ENCODE measurements at places on chromosomes 1 and 21.

DNA sequence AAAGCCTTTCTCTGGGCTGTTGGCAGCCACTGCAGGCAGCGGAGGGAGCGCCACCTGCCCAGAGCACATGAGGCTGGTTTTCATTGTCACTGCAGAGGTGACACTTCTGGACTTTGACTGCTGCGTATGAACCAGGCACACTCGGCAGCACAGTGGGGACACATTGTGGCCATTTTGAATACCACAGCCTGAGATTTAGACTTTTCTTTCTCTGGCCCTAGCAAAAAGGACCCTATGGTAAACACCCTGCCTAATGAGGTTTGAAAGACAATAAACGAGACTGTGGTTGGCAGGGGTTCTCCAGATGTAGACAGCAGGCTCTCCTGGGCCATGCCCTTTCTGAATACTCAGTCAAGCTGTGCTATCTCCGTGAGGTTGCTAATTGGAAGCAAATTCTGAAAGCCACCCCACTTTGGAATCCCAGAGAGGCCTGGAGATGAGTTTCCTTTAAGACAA, 12.0 kb upstream of the KCNE2 start:
- peak; percentile 25 for DNase-seq

GRCh38 chr21:31347435-31348032, 3.5 kb upstream of the TIAM1 start:
- DNase-seq: no peak

- DNase-seq: no peak
Measured at GRCh38 chr1:2502210-2502609, 24.2 kb downstream of the PANK4 start.

DNA sequence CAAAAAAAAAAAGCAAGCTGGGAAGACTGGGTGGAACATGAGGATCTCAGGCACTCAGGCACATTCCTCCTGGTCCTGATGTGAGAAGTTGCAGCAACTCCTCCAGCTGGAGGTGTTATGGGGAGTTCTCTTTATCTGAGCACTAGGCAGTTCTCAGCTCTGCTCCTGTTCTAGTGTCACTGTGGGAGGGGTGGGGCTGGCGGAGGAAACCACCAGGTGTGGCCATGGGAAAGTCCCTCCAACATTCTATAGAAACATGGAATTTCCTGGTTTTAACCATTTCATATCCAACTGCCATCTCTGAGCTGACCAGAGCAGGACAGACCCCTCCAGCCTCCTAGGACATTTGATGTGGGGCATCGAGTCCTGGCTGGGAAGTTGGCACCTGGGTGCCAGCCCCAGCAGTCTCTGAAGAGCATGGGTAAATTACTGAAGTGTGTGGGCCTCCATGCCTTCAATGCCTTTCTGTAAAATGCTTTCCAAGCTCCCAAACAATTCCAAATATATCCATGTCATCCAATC, 804 bp upstream of the IKBKE start:
- no peak for DNase-seq

GRCh38 chr21:29431178-29431577, 132.5 kb downstream of the BACH1 start:
- DNase-seq: no peak

DNA sequence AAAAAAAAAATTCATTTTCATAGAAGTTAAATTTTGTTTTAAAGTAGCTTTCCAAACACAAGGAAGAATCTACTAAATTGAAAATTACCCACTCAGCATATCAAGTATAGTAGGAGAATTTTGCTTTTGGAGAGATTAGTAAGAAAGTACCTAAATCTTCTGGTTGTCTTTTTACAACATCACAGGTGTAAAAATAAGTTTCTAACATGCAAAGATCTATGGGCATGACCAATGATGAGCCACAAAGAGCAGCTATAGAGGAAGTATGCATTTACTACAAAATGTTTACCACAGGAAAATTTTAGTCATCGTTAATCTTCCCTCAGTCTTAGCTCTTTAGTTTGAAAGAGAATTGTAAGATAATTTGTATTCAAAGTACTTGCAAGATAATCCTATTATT, 28.1 kb downstream of the ANGPTL3 start:
- peak; percentile 4 for DNase-seq

- no peak for DNase-seq
Measured at GRCh38 chr1:29803486-29803885, 567.2 kb downstream of the PTPRU start.

- DNase-seq: no peak
Measured at GRCh38 chr1:49323925-49324540, 547.3 kb upstream of the BEND5 start.

GRCh38 chr1:104797982-104798381, 1048.3 kb downstream of the AMY1C start:
- DNase-seq: no peak

- no peak for DNase-seq
Measured at GRCh38 chr1:52604063-52604770, 2.0 kb downstream of the GPX7 start.

DNA sequence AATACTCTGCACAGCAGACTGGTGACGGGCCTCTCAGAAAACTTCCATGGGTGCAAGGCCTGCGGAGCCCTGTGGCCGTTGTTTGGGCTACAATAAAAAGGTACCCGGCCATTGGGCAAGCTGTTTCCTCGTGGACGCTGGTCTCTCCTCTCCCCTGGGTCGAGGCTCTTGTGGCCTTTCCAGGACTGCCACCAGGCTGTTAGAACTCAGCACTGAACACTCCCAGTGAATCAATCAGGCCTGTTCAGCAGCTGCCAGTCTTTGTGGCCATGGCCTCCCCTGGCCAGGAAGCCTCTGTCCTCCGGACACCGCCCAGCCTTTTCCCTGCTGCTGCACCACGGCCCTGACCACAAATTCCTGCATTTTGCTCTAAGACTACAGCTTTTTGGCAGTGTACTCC, 33.0 kb upstream of the ACTRT2 start:
- DNase-seq: no peak

GRCh38 chr1:1420654-1421141, 378 bp downstream of the ANKRD65 start:
- DNase-seq: no peak

- no peak for DNase-seq
Measured at GRCh38 chr1:114448370-114449036, 62.5 kb downstream of the TRIM33 start.

GRCh38 chr21:29441651-29442050, 142.9 kb downstream of the BACH1 start:
- DNase-seq: no peak

- no peak for DNase-seq
Measured at GRCh38 chr1:160746836-160747500, 7.9 kb downstream of the SLAMF7 start.
